Amniotic epithelial cell (primary cell): ENCODE measurements at places on chromosomes 6 and 20.

DNA sequence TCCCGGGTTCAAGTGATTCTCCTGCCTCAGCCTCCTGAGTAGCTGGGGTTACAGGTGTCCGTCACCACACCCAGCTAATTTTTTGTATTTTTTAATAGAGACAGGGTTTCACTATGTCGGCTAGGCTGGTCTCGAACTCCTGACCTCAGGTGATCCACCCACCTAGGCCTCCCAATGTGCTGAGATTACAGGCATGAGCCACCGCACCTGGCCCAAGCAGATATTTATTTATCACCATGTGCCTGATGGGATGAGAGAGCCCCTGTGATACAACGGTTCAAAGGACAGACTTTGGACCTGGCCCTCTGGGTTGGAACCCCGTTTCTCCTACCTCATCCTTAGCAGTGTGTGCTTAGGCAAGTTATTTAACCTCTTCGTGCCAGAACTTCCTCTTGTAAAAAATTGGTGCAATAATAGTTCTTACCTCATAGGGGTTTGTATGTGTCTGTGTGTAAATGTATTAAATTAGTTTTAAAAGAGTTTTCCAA is 19.2 kb upstream of the STK38 start:
- no peak for DNase-seq

- no peak for DNase-seq
Observed at GRCh38 chr6:156437121-156437879, 339.9 kb upstream of the ARID1B start.

DNA sequence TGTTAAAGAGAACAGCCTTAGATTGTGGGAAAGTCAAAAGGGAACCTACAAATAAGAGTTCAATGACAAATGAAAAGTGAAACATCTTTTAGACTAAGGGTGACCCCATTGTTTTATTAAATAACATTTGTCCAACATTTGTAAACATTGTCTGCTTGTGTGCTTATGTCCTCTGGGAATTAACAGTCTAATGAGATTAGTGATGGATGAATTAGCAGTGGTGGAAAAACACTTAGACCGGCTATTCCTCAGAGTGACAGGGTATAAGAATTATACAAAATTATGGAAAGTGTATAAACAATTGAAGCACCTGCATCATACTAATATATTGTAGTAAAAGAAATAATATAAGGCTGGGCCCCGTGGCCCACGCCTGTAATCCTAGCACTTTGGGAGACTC is 29.3 kb upstream of the HFE start:
- DNase-seq: no peak

GRCh38 chr6:69624944-69625343 is 171.9 kb downstream of the LMBRD1 start:
- peak; percentile 0 for DNase-seq

DNA sequence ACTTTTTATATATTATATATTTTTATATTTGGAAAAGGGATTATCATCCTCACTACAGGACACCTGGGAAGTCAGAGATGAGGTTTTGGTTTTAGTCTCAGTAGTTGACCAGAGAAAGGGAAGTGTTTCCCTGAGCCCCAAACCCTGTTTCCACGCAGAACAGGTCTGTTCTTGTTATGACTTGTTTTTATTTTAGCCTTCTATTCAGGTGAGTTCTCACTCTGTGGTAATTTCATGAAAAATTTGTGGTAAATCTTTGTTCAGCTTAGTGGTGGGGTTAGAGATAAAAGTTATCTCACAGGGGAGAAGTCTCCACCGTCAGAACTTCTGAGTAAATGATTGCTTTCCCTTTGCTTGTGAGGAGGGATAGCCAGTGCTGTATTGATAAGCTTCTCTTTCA is 224.9 kb downstream of the FARS2 start:
- DNase-seq: no peak

DNA sequence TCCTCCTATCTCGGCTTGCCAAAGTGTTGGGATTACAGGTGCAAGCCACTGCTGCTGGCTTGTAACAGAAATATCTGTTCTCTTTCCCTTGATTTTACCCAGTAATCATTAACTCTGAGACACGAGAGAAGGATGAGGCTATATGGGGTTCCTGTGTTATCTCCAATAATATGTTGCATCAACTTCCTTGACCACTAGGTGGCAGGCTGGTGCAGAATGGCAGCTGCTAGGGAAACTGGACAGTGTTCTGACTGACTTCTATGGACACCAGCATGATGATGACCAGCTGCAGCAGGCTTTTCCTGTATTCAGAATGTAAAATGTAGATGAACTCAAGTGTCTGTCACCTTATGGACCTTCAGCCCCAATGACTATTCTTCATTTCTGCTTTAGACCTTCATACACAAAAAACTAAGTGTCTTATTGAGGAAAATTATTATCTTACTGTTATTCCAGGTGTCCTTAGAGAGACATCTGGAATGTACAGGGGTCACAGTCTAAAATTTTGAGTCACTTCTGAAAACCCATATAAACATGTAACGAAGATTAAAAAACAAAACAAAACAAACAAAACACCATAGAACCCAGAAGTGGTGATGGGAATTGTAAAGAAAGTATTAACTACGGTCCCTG is 20.4 kb upstream of the CD109 start:
- peak; percentile 65 for DNase-seq

GRCh38 chr20:1661542-1662299 is 4.1 kb upstream of the SIRPG start:
- no peak for DNase-seq

- DNase-seq: peak; percentile 54
Observed at GRCh38 chr6:96626759-96627364, 63.9 kb downstream of the FHL5 start.

GRCh38 chr6:14459315-14459714 is 341.7 kb downstream of the CD83 start:
- DNase-seq: no peak
